Stromal cell of bone marrow (primary cell): ENCODE measurements at places on chromosomes 3 and 15.

DNA sequence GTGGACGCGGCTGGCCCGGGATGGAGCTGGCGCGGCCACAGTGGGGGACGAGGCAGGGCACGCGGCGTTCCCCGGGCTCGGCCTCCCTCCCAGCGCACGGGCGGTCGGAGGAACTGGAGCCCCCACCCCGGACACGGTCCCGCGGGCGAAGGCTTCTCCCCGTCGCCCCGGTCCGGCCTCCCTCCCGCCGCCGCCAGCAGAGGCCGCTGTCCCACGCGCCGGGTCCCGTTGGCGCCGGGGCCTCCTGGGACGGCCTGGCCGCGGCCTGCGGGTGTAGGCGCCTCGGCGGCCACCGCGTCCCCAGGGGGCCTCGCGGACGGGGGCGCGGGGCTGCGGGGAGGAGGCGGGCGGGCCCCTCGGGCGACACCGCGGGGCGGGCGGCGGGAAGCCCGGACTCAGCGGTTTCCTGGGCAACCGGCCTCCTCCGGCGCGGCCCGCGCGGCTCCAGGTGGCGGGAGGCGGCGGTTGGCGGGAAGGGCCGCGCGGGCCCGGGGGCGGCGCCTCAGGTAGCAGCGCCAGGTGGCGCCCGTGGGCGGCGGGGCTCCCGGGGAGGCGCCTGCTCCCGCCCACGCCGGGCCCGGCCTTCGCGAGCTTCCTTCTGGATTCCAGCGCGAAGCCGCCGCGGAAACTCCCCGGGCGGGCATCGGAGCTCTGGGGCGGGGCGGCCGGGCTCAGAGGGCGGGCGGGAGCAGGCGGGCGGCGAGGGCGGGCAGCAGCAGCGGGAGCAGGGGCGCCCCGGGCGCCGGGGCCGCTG is 26.7 kb downstream of the MELTF start:
- peak; percentile 34 for DNase-seq

DNA sequence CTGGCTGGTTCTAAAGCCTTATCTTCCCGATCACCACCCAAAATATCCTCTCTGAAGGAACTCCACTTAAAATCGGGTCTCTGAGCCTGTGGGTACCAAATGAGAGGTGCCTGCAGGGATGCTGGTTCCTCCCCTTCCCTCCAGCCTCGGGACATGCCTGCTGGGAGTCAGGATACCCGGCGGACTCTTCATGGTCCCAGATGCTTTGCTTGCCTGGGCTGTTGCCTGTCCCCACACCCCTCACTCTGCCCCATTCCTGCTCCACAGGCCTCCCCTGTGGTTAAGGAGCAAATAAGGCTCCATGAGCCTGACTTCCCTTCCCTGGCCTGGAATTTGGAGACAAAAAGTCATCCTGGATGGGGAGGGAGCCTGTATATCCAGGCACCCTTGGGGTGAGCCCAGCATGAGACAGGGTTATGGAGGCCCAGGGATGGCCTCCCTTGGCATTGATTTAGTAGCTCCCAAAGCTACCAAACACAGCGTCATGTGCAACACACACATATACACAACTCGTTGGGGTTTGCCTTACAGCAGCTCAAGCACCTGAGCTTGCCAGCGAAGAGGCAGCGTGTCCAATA is 12.3 kb upstream of the CORO2B start:
- no peak for DNase-seq

GRCh38 chr15:67054676-67055075 is 10.7 kb upstream of the SMAD3 start:
- no peak for DNase-seq

DNA sequence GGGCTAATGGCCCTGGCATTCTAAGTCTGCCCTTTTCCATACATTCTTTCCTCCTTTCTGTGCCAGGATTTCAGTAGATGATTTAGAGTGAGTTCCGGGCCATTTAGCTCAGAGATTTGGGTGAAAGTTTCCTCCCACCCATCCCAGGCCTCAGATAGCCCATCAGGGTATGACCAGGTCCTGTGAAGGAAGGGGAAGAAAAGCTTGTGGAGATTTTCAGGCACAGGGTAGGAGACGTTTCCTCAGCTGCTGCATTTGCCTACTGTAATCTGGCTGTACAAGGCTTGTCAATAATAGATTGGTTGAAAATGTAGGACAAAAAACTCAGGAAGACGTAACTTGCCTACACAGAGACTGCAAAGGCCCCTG is 63.2 kb upstream of the BCL6 start:
- no peak for DNase-seq

GRCh38 chr3:160613661-160614060 is 48.3 kb upstream of the KPNA4 start:
- DNase-seq: no peak

- DNase-seq: no peak
These were observed 202.2 kb upstream of the CMC1 start for GRCh38 chr3:28039234-28039633.

GRCh38 chr3:188834349-188834748 is 337.4 kb upstream of the TPRG1 start:
- DNase-seq: no peak

DNA sequence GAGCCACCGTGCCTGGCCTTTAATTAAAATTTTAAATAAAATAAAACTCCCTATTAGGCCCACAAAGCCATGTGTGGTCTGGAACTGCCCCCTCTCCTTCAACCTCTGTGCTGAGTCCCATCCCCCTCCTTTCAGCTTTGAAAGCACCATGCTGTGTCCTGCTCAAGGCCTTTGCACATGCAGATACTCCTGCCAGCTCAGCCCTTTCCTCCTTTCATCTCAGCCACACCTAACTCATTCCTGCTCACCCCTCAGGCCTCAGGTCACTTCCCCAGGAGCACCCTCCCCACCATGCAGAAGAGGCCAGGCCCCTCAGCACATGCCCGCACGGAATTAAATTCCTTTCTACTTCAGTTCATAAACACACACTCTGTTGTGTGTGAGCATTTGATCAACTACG is 28.1 kb downstream of the ATRIP start:
- DNase-seq: no peak
